Activated CD4-positive, alpha-beta T cell treated with anti-CD3 and anti-CD28 coated beads, Interleukin-10, Interleukin-2, amounts not matched to agents 100 ng/mL and 50 ng/mL, durations not matched to agents 16 hours and 8 hours (primary cell): ENCODE measurements at places on chromosomes 13 and 19.
A peak's percentile ranks its signal among the peaks of the same experiment; 100 is the strongest.

DNA sequence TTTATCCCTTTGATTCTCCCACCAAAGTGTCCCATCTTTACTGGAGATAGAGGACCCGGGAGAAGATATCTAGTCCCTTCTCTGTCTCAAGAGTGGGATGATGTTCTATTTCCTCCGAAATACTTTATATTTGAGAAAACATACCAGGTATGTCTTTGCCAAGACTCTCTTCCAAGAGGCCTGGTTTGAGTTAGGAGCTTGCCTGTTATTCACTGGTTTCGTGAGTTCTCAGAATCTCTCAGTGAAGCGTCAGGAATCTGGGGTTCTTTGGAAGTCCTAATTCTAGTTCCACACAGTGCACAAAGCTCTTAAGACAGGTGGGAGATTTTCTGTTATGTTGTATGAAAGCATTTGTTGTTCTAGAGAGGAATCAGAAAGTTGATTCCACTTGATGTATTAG, 182.0 kb downstream of the DNAJC15 start:
- DNase-seq: no peak

DNA sequence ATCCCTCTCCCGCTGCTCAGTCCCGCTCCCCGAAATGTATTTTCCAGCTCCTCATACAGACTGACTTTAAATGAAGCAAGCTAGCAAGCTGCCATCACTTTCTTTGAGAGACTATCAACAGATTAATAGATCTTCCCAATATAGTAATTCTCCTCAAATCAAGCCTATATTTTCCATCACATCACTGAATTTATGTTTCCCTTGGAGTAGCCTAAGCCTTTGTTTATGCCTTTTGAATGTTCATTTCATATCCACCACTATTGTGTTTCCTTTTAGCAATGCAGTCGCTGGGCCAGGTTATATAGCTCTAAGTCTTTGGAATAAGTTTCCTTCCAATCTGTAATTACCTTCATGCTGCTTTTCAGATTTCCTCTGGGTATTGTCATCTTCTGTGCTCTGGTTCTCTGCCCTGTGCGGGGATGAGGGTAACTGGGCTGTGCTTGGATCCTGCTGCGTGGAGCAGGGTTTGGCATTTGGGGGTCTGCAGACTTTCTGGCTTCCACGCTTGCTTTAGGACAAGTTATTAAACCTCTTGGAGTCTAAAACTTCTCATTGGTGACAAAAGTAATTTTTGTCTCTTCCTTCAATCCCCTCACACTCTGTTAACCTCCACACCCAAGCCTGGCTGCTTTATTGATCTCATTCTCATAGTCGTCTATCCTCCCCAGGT, 256.9 kb downstream of the DLEU7 start:
- DNase-seq: no peak

- DNase-seq: no peak
Measured at GRCh38 chr13:40667622-40667978, 1.2 kb upstream of the FOXO1 start.

DNA sequence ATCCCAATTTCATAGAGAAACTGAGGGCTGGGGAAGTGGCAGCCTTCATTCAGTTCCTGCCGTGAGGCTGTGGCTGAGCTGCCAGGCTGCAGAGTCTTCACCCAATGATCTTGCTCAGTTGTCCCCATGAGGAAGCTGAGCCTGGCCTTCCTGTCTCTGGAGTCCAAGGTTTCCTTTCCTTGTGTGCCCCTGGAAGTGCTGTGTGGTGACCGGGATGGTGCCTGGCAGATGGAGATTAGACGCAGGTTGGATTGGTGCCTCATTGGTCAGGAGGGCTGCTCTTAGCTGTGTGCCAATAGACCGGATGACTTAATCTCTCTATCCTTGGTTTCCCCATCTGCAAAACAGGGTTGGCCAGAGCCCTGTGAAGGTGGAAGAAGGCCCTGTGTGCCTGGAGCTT, 24.6 kb downstream of the DNM2 start:
- no peak for DNase-seq

GRCh38 chr19:16830679-16831078, 1.5 kb downstream of the SIN3B start:
- peak; percentile 11 for DNase-seq

DNA sequence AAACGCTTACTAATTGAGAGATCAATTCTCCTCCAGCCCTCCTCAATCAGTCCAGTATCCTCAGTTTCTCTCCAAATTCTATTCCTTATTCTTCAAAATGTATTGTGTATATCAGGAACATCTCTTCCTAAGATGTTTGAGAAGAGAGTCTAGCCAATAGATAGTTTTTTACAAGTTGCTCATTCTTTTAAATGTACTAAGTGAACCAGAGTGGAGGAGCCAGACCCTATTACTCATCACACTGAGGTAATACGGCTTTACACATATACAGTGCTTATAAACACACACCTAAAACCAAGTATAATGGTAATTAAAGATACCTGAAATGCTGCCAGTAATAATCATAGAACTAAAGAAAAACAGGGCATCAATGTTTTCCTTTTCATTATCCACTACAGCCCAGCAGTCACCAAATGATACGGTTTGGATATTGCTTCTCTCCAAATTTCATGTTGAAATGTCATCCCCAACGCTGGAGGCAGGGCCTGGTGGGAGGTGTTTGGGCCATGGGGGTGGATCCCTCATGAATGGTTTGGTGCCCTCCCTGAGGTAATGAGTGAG, 45.2 kb upstream of the HMGB1 start:
- DNase-seq: no peak

GRCh38 chr13:113950451-113951245, 23.2 kb downstream of the C13orf46 start:
- DNase-seq: no peak

DNA sequence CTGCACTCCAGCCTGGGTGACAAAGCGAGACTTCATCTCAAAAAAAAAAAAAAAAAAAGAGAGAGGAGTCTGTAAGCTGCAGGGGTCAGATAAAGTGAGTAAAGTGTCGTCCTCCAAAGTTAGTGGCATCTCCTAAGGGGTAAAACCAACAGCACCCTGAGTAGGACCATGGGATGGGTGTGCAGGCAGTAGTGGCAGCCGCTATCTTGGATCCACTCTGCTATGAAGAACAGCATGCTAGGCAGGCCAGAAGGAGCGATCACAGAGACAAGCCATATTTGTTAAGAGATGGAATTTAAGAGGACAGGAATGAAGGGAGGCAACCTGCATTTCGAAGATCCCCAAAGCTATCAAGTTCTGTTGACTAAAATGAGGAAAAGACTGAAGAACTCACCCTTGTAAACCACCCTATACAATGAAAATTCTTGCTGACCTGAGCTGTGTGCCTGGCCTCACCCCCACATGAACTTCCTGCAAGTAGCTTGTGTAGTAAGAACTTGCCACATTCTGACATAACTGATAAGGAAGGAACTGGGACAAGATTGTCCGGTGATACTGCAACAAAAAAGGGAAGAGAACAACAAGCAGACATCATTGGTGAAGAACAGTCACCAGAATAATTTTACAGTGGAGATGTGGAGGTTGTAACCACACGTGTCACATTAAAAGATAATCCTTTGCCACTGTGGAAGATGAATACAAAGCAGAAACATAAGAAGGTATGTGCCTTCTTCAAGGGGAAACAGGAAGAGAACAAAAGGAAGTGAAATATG, 16.2 kb downstream of the DPY19L3 start:
- no peak for DNase-seq

- peak; percentile 43 for DNase-seq
Measured at GRCh38 chr13:102555914-102556553, 40.8 kb upstream of the TPP2 start.

DNA sequence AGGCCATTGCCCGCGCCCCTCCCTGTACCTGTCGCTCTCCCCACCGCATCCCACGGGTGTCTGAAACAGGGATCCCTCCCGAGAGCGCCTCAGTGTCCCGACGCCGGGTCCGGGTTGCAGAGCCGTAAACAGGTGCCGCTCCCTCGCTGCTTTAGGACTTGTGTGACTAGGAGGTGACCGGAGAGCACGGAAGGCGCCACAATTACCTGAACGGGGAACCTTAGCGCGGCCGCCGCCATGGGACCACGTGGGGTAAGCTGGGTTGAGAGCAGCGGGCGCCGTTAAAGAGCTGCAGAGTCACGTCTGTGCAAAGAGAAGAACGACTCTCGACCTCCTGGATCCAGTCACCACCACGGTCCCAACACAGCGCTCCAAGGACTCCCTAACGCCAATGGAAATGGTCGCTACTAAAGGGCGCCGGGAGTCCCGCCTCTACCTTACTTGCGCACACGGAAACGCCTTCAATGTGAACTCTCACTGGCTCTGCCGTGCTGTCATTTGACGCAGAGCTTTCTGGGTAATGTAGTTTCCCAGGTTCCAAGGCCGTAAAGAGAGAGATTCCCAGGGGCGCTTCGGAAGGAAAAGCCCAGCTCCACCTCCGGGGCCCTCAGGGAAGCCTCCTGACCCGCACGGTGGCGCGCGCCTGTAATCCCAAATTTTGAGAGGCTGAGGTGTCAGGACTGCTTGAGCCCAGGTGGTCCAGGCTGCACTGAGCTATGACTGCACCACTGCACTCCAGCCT, at the start of gene ZNF552:
ZNF552 (minus strand) TSS at position 409 of the 742 bp plus-strand sequence; CDS start at position 239, 170 bp downstream.
- peak; percentile 87 for DNase-seq

DNA sequence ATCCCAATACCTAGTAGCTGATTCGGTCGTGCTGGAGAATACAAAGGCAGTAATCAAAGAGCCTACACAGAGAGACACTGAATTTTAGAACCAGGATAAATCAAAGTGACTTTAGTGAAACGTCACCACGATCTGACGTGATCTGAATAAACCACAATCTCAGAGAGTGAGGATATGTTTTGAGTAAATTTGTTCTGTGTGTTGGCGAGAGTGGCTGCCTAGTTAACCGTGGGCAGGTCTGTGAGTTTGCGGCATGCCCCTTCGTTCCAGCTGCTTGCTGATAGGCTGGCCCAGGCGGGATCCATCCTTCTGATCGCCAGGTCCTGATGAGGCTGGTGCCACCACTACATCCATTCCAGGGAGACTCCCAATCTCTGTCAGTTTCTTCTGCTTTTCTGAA, 40.4 kb downstream of the LRCH1 start:
- DNase-seq: peak; percentile 81

- DNase-seq: no peak
Measured at GRCh38 chr19:41193430-41194156, 574 bp downstream of the CYP2S1 start.

GRCh38 chr19:33659835-33660234, 38.1 kb downstream of the CHST8 start:
- DNase-seq: no peak

GRCh38 chr19:53999694-54000093, 8.3 kb downstream of the CACNG6 start:
- DNase-seq: no peak

- DNase-seq: no peak
Measured at GRCh38 chr13:101417043-101417406, 717 bp upstream of the NALCN start.

DNA sequence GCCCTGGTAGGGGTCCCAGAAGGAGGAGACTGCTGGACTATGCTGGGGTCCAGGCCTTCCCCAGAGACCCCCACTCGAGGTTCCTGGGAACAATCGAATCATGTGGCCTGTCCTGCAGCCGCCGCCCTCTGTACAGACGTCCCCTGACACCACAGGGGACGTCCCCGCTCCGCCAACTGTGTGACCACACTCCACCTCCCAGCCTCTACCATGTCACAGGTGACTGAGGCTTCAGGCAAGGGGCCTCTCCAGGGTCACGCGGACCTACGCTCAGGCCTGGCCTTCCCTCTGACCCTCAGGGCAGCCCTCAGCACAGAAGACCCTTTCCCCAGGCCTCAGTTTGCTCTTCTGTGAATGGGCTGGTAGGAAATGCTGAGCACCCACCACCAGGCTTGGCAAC, 13.1 kb upstream of the TMEM161A start:
- DNase-seq: no peak

- DNase-seq: no peak
Measured at GRCh38 chr13:113981611-113982295, 7.9 kb upstream of the C13orf46 start.

DNA sequence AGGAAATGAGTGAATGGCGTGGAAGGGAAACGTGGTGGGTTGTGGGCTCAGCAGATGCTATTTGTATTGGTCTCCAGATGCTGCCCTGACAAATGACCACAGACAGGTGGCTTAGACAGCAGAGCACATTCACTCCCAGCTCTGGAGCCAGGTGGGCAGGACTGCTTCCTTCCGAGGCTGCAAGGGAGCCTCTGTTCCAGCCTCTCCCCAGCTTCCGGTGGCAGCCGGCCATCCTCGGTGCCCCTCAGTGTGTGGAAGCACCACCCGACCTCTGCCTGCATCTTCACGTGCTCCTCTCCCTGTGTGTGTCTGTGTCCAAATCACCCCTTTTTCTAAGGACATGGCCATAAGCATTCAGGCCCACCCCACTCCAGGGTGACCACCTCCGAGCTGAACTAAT, 105.1 kb downstream of the SOX1 start:
- no peak for DNase-seq

DNA sequence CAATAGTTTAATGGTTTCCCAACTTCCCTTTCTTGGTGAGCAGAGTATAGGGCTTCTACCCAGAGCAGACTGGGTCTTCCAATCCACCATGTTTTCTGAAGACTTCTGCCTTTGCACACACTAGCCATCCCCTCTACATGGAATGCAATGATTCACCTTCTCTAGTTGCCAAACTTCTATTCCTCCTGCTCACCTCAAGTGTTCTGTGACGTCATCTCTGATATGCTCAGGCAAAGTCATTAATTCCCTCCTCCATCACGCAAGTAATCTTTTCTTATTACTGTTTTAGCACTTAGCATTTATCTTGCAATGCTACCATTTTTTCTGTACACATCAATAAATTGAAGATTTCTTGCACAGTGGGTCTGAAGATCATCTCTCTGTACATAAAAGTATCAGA, 174.2 kb downstream of the RBM26 start:
- no peak for DNase-seq

DNA sequence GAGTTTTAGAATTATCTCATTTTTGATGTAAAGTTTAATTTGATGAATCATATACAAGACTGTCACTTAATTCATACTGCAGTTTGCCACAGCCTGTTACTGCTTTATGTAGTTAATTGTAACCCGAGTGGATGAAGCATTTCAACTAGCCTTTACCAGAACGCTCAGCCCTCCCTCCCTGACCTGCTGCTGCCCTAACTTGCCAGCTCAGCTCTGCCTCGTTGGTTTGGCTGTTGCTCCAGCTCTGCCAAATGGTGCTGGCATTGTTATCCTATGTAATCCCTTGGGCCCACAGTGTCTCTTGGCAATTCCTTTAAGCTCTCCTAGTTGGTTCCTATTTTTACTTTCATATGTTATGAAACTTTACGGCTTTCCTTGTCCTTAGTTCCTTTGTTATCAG, 113.3 kb downstream of the LMO7 start:
- DNase-seq: no peak

DNA sequence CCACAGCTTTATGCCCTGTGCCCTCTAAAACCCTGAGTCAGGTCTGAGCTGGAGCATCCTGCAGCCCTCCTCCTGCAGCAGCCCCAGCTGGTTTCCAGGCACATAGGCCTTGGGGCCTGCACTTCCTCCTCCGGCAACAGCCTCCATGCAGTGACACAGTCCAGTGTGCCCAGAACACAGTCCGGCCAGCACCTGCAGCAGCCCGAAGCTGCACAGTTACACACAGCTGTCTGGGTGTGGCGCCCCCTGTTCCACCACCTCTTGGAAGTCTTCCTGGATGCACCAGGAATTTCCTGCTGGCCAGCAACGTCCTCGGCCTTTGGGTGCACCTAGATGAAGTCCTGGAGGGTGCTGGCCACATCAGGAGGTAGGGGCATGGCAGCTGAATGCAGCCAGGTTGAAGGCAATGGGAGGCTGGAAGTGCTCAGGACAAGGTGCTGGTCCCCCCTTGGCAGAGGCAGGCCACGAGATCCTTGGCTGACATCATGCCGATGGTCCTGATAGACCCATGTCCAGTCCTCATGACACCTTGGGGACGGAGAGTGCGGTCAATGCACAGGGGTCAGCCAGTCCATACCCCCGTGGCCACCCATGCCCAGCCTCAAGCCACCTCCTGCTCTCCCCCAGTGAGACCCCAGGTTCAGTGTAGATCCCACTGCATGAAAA, 27.1 kb upstream of the PARP4 start:
- no peak for DNase-seq

- no peak for DNase-seq
Measured at GRCh38 chr19:1407528-1408299, at the start of gene DAZAP1. Gene DAZAP1, plus strand, starts transcription at chr19:1407586. Its CDS starts 188 bp downstream, at chr19:1407774.
